ENCODE measurements at places on chromosomes 3 and 15.

GRCh38 chr3:184543843-184544512 lies 17.6 kb upstream of the EPHB3 start:
- no peak for DNase-seq

- DNase-seq, result no peak
Observed at GRCh38 chr3:136787349-136787748, 31.6 kb upstream of the SLC35G2 start.

- no peak for DNase-seq
Observed at GRCh38 chr3:61005591-61005990, 245.7 kb downstream of the FHIT start.

GRCh38 chr15:62495670-62496614 lies 330.9 kb upstream of the C2CD4B start:
- no peak for DNase-seq

- no peak for DNase-seq
Observed at GRCh38 chr3:165817160-165817709, 20.0 kb downstream of the BCHE start.

GRCh38 chr15:74240897-74241614 lies 4.9 kb downstream of the CCDC33 start:
- no peak for DNase-seq

DNA sequence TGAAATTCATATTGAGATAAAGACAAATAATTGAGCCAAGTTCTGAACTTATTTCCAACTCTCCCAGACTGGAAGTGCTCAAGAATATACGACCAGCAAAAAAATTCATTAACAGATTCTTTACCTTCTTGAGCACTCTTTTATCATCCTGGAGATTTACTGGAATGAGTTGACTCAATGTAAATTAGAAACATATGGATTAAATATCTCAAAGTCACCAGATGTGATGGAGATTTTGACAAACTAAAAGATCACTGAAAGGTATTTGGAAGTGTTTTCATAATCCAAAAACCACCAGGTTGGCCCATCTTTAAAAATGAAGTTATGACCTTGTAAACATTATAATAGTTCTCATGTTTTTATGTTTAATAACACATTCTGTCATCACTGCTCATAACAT lies 433.2 kb upstream of the RASGRP1 start:
- DNase-seq, result no peak

GRCh38 chr3:118267588-118267987 lies 767.1 kb downstream of the IGSF11 start:
- DNase-seq, result no peak
